ENCODE measurements at places on chromosomes 13 and 19. TPM values are rescaled to one million over a fixed set of nuclear protein-coding genes. Genes with fewer than 3 reads are reported as not detected.

GRCh38 chr13:101146101-101146898, 270.0 kb downstream of the NALCN start:
- no peak for DNase-seq

DNA sequence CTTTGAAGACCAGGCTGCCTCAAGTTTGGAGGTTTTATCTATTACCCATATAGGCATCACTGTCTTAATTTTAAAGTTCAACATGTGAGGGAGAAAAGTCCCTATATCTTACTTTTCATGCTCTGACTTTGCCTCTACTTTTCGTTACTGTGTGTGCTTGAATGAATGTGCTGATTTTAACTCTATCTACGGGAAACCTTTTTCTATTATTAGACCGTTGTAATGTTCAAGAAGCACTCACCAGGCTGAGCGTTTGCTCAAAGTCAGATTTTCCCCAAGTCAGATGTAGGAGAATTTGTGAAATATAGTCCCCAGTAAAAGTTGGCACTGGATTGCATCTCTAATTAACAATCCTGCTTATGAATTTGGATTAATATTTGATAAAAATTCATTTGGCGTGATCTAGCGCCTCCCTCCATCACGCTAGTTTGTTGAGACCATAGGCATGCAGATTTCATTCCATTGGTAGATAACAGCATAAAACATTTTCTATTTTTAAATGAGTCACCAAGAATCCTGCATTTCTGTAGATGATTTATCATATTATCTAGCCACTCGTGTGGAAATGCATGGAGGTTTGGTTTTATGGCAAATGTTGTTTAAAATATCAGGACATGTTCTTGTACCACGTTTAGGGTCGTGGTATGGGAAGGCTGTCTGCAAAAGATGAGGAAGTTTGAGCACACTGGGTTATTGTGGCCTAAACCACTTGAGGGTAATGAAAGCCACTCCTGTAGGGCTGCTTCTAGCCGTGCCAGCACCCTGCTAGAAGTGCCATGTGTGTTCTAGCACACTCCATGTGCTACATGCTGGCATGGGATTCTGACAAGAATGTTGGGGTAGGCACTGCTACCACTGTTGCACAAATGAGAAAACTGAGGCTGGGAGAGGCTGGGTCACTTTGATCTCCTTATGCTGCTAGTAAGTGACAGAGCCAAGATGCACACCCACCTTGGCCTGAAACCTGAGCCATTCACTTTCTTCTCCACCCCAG, 179.4 kb downstream of the FGF9 start:
- no peak for DNase-seq

DNA sequence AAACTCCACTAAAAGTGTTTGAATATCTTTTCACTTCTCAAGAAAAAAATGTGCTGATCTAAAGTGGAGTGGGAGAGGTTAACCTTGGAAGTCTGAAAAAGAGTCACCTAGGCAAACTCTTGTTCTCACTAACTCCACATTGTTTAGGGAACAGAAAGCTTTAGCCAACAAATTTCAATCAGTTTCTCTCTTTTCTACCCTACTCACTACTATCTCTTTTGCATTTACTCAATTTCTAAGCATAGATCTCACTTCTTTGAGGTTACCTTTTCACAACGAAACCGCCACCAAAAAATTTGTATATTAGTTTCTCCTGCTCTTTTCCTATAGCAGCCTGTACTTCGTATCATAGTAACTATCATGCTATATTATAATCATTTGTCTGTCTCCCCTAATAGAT, 6.3 kb downstream of the NHLRC3 start:
- DNase-seq = no peak

CERS4 gene
- 21.9 TPM for total RNA-seq

DNA sequence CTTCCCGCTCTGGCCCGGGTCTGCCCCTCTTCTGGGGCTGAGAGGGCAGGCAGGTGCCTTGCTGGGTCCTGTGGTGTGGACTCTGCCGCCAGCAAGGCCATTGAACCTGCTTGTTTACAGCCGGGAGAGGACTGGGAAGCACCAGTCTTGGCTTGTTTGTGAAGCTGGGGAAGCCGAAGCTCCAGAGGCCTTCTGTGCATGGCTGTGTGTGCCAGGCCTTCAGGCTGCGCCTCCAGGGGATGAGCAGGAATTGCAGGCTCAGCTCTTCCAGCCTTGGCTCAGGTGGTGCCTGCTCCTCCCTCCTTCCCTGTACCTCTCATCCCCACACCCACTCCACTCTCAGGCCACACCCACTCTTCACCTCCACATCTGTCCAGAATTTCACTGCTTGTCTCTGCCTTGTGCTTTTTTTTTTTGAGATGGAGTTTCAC, 17.5 kb downstream of the NDUFB7 start:
- no peak for DNase-seq

HRC gene
- total RNA-seq = not detected

DUXA gene
- total RNA-seq = not detected

DNA sequence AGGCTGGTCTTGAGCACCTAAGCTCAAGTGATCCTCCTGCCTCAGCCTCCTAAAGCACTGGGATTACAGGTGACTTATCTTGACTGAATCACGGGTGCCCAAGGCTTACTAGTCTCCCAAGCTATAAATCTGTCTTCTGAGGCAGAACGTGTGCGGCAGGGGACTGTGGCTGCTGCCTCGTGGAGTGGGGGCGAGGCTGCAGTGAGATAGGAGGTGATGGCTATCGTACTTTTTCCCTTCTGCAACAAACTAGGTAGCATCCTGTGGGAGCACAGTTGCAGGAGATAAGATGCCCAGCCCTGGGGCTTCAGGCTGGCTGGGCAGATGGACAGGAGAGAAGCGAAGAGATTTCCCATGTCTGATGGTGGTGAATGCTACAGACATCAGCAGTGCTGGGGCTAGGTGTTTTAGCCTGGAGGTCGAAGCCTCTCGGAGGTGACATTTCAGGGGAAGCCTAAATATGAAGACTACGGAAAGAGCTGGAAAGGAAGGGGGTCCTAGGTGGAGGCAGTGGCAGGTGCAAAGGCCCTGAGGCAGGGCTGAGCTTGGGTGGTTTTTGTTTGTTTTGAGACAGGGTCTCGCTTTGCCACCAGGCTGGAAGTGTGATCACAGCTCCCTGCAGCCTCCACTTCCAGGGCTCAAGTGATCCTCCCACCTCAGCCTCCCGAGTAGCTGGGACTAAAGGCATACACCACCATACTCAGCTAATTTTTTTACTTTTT, 7.4 kb downstream of the B3GNT3 start:
- no peak for DNase-seq

DNA sequence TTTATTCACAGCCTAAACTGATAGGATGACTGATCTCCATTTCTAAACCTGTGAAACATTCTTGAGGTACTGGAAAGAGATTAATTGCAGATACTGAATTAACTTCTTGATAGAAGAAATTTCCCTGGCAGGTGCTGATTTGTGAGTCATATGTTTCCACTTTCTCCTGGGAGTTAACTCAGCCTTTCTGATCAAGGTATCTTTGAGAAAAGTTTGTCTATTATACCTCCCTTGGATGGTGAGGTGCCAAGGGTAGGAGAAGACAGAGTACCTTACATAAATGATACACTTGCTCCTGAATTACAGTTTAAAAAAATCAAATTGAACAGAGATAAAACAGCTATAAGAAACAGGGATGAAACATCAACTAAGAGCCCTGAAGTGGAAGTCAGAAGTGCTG, 123.0 kb downstream of the RGCC start:
- DNase-seq = no peak

GRCh38 chr19:43786665-43787064, 5.9 kb upstream of the KCNN4 start:
- no peak for DNase-seq

DNA sequence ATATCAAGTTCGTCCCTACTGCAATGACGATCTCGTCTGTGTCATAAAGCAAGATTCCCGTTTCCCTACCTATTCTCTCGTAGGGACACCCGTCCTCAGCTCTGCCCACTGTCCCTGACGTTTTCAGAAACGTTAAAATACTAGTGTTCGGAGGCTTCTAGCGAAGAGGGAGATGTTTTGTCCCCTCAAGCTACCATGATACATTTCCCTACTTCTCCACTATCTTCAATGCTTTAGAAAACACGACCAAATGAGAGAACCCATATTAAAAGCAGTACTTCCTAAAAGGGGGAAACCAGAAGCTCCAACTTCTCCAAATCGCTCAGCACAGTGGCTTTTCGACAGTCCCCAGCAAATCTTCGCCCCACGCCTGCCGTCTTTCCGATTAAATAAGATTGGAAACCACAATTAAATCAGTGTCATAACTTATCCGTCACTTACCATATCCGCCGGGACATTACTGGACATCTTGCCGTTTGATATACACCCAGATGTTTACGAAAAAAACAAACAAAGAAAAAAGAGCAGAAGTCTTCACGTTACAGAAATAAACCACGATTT, 1.3 kb downstream of the UBL3 start:
- DNase-seq = peak; percentile 21

All from CD8-positive, alpha-beta memory T cell (primary cell).